ENCODE measurements at places on chromosomes 7 and 10. TPM values are rescaled to one million over a fixed set of nuclear protein-coding genes. Genes with fewer than 3 reads are reported as not detected.

Gene TYW1B
- 3.6 TPM for total RNA-seq

Gene CALML5
- total RNA-seq, result not detected

Gene VSTM2A
- not detected for total RNA-seq

Gene PKD1L1
- 0.20 TPM for total RNA-seq

Gene SEMA4G
- 1.6 TPM for total RNA-seq

Gene VWDE
- 1.5 TPM for total RNA-seq
